Smooth muscle cell of the umbilical artery (primary cell): ENCODE measurements at places on chromosomes 16 and 17. TPM values are rescaled to one million over a fixed set of nuclear protein-coding genes. Genes with fewer than 3 reads are reported as not detected.

FBXL20 gene
- total RNA-seq, result 14.2 and 15.4 TPM in 2 replicates

TOM1L1 gene
- 22.0 and 33.7 TPM in 2 replicates for total RNA-seq

TAC4 gene
- total RNA-seq, result not detected in 2 replicates

MT1E gene
- total RNA-seq, result 51.1 and 79.6 TPM in 2 replicates

NPIPB4 gene
- 22.9 and 37.3 TPM in 2 replicates for total RNA-seq

DPEP2 gene
- not detected in 2 replicates for total RNA-seq

TBC1D3I gene
- total RNA-seq, result 0.18 TPM in 1 of 2 replicates, not detected in the other

EVPLL gene
- total RNA-seq, result not detected in 2 replicates

EPX gene
- total RNA-seq, result not detected in 2 replicates

NPIPB13 gene
- 1.4 and 1.8 TPM in 2 replicates for total RNA-seq

SLFN13 gene
- 0.89 and 1.2 TPM in 2 replicates for total RNA-seq

NPW gene
- 0.30 and 0.65 TPM in 2 replicates for total RNA-seq

PLEKHG4 gene
- 13.1 and 28.2 TPM in 2 replicates for total RNA-seq

ACAP1 gene
- total RNA-seq, result 0.09 and 4.8 TPM in 2 replicates

DOC2A gene
- total RNA-seq, result 0.42 TPM in 1 of 2 replicates, not detected in the other

NPIPB5 gene
- 82.8 and 140 TPM in 2 replicates for total RNA-seq

CIAO2B gene
- total RNA-seq, result 139 and 204 TPM in 2 replicates

EXOC3L1 gene
- not detected in 2 replicates for total RNA-seq

AATK gene
- 0.23 and 0.30 TPM in 2 replicates for total RNA-seq

ALOXE3 gene
- not detected in 2 replicates for total RNA-seq

TNFRSF12A gene
- total RNA-seq, result 267 and 333 TPM in 2 replicates

SBK1 gene
- 0.05 TPM in 1 of 2 replicates, not detected in the other for total RNA-seq

GAST gene
- total RNA-seq, result not detected in 2 replicates

HBA1 gene
- not detected in 2 replicates for total RNA-seq

RTN4RL1 gene
- total RNA-seq, result 0.05 TPM in 1 of 2 replicates, not detected in the other

CTRB1 gene
- not detected in 2 replicates for total RNA-seq

PAM16 gene
- total RNA-seq, result 13.3 and 31.2 TPM in 2 replicates

AANAT gene
- total RNA-seq, result 0.37 TPM in 1 of 2 replicates, not detected in the other

TMIGD1 gene
- not detected in 2 replicates for total RNA-seq

FAM20A gene
- 0.14 and 3.6 TPM in 2 replicates for total RNA-seq

PRDM7 gene
- total RNA-seq, result not detected in 2 replicates

ITGB4 gene
- 0.09 and 0.30 TPM in 2 replicates for total RNA-seq

ANKRD40CL gene
- not detected in 2 replicates for total RNA-seq

CCL11 gene
- total RNA-seq, result not detected in 2 replicates

SLC47A2 gene
- not detected in 2 replicates for total RNA-seq

TVP23C gene
- 45.7 and 45.8 TPM in 2 replicates for total RNA-seq

CCDC200 gene
- not detected in 2 replicates for total RNA-seq

FBXW10B gene
- 0.30 and 0.92 TPM in 2 replicates for total RNA-seq

RANGRF gene
- 5.0 and 5.9 TPM in 2 replicates for total RNA-seq

CRHR1 gene
- total RNA-seq, result not detected in 2 replicates

CDH8 gene
- under 0.01 and 0.05 TPM in 2 replicates for total RNA-seq

CMTM2 gene
- total RNA-seq, result not detected in 2 replicates

TOP2A gene
- total RNA-seq, result 6.5 and 59.3 TPM in 2 replicates

TP53 gene
- 31.2 and 43.6 TPM in 2 replicates for total RNA-seq

KRTAP2-4 gene
- not detected in 2 replicates for total RNA-seq

TSPAN10 gene
- 2.1 and 3.6 TPM in 2 replicates for total RNA-seq
